ENCODE measurements at places on chromosomes 5 and 9.

- DNase-seq: no peak
Observed at GRCh38 chr9:113993838-113994540, 84.1 kb downstream of the AMBP start.

GRCh38 chr5:82594097-82594496 lies 315.9 kb upstream of the RPS23 start:
- DNase-seq: no peak

GRCh38 chr5:107900721-107901120 lies 230.0 kb upstream of the EFNA5 start:
- no peak for DNase-seq

DNA sequence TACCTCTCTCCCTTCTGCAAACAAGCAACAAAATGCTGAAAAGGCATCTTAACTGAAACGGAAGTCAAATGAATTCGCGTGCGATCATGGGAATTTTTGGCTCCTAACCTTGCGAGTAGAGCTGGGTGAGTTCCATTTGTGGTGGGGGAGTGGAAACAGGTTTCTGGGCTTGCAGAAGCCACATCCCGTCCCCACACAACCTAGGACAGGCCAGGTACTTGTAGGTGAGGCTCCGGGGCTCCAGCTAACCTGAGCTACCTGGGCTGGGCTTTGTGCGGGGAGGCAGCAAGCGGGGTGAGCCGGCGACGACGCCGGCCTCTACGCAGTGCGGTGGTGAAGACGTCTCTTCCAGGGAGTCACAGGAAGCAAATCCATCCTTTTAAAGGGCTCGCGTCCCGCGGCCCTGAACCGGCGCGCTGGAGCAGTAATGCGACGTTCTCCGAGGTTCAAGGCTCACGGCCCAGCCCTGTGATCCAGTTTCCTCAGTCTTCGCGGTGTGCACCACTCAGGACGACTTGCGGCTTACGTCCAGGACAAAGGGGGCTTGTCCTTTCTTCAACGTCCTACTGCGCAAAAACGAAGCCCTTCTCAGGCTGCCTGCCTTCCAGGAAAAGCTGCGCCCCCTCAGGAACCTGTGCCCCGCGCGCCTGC lies 567 bp upstream of the SPIN1 start:
- peak; percentile 28 for DNase-seq

- DNase-seq: no peak
Observed at GRCh38 chr5:68659881-68660280, 433.9 kb upstream of the SLC30A5 start.

DNA sequence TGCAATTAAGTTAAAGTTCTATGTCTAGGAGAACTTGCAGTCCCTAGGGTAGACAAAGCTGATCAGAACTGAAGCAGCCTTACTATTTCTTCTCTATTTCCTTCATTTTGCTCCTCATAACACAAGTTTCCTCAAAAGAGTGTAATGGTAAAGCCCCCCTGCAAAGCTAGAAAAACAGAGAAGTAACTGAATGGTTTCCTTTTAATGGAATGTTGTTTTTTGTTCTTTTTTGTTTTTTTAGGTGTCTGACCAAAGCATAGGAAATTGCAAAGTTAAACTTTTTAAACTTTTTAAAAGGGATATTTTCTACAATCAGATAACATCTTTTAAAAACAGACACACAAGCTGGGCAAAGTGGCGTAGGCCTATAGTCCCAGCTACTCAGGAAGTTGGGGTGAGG lies 145.7 kb downstream of the TLE1 start:
- no peak for DNase-seq

GRCh38 chr5:15004506-15004905 lies 132.9 kb upstream of the ANKH start:
- no peak for DNase-seq

- no peak for DNase-seq
Observed at GRCh38 chr5:32403760-32404159, 40.8 kb downstream of the ZFR start.

GRCh38 chr9:34334337-34334824 lies 5.0 kb downstream of the NUDT2 start:
- no peak for DNase-seq

GRCh38 chr5:10081584-10081983 lies 168.1 kb downstream of the ATPSCKMT start:
- DNase-seq: no peak

DNA sequence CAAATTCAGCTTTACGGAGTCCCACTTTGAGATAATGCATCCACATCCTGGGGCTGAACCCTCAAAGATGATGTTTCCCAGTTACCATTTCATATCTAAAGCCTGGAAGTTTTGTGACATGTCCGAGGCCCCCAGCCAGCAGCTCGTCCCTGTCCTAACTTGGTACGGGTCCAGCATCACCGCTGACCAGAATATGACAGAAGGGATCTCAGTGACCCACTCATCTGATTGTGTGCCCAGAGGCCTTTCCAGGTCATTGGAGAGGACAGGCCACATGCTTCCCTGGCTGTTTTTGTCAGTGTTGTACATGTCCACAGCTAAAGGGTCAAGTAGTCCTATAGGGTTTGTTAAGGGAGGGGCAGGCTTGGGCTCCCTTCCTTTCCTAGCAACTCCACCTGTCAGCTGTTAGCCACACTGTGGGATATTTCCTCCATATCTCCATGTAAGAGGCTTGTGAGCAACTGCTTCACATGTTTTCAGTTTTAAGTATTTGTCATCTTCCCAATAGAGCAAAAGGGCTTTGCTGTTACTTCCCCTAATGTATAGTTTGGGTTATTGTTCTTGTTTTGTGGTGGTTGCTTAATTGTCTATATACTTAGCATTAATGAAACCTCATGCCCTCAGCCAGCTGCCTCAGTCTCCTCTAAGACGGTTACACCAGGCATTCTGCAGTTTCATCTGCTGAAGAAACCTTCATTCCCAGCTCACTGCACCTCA lies 33.4 kb downstream of the SECISBP2 start:
- no peak for DNase-seq

DNA sequence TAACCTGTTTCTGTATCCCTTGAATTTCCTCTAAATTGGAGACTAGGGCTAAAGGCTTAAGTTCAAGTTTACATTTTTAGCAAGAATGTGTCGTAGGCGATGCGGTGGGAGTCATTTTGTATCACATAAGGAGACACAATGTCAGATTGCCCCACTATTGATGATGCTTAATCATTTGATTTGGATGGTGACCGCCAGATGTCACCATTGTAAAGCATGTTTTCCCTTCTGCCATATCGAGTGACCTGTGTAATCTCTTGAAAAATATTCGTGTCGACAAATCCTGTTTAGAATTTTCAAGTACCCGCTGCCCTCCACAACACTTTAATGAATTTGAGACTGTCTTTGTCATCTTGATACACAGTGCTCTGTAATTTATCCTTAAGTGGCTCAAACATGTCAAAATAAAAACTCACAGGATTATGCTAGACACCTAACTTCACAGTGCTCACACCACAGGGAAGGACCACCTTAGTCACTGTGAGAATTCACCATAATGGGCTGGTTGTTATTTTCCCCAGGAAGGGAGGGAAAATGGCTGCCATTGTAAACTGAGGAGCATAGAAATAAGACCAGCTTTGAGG lies 34.5 kb upstream of the SLC46A2 start:
- no peak for DNase-seq

- no peak for DNase-seq
Observed at GRCh38 chr5:156197042-156197635, 129.8 kb upstream of the SGCD start.

DNA sequence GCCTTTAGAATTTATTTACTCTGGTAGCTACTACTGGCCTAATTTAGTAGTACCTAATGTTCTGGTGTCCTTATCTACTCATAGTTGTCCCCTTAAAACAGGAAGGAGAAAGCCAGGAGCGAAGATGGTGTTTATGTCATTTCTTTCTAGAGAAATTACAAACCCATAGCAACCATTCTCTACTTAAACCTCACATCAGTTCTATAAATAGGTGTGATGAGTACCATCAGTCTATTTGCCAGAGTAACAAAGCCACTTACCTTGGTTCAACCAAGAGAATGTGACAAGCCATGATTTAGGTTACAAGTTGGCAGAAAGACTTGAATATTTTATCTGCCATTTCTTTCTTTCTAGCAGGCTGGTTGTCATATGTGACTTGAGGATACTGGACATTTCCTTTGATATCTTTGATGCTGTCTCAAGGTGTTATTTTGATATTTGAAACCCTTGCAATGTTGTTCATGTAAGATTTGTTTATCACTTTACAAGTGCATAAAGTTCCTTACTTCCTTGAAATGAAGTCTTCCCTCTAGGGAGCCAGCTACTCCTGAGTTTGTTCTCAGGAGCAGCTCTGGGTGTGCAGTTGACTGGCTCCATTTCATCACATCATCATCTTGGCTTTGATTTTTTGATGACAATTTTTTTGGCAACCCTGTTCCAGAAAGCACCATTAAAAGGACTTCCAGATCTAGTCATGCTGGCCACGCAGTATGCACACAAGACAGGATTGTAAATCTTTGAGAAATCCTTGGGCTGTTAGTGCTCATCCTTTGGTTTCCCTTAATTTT lies 286.8 kb downstream of the ARHGAP26 start:
- DNase-seq: no peak

DNA sequence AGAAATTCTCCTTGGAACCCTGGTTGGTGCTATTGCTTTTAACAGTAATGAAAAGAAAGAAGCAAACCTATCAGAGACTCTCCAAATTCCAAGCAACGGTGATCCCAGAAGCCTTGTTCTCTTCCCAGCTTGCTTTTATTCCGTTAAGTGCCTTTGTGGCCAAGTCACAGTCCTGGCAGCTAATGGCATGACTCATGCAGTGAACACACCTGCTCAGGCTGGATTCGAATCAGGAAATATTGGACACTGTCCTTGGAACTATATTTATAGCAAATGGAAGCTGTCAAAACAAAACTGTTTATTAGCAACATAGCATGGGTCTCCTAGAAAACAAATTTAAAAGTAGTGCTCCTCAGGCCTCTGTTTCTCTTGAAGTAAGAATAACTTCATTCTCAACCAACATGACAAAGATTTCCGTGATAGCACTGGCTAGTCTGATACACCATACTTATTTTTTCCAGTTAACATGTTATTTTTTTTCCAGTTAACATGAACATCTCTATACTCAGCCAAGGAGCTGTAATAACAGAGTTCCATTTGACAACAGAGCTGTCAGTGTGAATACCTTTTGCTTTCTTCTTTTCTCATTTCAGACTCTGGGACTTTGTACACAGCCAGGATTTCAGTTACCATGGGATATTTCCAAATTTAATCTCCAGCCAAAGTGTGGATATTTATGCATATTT lies 502.4 kb downstream of the GADD45G start:
- DNase-seq: no peak

DNA sequence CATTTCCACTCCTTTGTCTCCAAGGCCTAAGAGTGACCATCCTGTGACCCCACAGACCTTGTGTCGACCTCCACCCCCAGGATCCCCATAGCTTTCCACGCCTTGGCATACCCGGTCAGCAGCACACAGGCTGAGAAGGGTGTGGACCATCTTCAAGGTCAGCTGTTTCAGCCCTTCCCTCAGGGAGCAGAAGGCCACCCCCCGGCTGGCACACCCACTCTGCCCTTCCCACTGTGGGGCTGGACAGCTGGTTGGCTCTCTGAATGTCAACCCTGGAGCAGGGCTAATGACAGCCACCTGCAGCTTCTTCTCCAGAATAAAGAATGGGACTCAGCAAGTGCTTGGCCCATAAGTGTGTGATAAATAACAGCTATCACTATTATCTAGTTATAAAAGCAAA lies 93.1 kb downstream of the OLFM1 start:
- no peak for DNase-seq

- DNase-seq: no peak
Observed at GRCh38 chr5:115599502-115599901, 2.8 kb downstream of the TICAM2 start.

DNA sequence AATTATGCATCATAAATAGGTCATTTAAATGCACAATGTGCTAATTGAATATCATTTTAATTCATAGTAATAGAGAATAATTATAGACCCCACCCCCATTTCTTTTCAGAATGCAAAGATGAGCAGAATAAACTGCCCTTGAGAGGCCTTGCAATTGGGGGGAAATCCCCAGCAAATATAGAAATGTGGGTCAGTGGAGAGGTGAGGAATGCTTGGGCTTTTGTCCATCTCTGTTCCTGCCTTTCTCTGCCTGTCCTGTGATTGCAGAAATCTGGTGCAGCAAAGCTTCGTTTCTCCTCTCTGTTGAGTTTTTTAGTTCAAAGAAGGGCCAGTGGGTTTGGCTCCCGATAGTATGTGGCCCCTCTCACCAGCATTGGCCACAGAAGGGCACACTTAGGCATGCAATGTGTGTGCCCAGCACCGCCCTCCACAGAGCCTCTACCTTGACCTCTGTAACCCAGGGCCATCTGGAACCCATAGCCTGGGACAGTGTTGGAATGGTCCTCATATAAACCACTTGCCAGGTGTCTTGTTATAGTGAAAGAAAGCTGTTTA lies 164.2 kb downstream of the SEMA6A start:
- no peak for DNase-seq

GRCh38 chr9:108654566-108654965 lies 201.2 kb downstream of the ACTL7B start:
- DNase-seq: no peak

DNA sequence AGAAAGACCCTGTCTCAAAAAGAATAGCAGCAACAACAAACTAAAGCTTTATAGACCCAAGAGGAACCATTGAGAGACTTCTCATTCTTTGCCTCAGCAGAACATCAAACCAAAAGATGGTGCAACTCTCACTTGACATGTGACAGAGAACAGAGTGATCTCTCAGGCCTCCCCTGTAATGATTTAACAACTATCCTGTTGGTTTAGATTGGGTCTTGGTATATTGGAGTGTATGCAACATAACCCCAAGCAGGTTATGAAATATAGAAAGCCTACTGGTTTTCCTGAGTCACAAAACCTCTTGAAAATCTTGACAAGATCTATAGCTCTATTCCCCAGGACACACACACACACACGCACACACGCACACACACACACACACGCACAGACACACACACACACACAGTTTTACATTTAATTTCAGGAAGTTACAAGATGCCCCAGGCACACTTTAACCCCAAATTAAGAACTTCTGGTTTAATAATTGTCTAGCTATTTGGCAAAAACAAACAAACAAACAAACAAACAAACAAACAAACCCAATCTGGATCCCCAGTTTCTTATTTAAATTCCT lies 6.5 kb upstream of the FGF1 start:
- DNase-seq: no peak

- no peak for DNase-seq
Observed at GRCh38 chr9:114094971-114095370, 4.1 kb downstream of the KIF12 start.

DNA sequence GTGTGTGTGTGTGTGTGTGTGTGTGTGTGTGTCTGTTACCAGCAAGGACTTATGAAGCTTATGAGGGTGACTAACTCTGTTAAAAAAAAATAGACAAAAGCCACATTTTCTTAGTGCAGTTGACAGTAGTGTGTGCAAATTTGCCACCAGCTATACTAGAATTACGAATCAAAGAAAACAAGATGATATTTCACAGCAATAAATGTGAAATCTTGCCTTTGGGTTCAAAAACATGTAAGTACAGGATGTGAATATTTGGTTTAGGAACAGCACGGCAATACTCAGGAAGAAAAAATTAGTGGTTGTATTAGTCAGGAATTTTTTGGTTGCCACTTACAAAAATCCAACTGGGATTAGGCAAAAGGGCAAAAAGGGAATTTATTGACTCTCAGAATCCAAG lies 117.4 kb downstream of the NPR3 start:
- no peak for DNase-seq

All from stimulated activated CD4-positive, alpha-beta T cell treated with anti-CD3 and anti-CD28 coated beads, Interleukin-4, amount 100 ng/mL, for 4 hours (primary cell).